Stomach (tissue), 19 donors: ENCODE measurements at places on chromosomes 3 and 15. TPM values are rescaled to one million over a fixed set of nuclear protein-coding genes. Genes with fewer than 3 reads are reported as not detected.

Gene STRIT1
- polyA plus RNA-seq: 1.4 TPM

Gene TM4SF18
- polyA plus RNA-seq: 1.2 TPM

Gene CYP1A1
- not detected for polyA plus RNA-seq

Gene CFAP100
- not detected for polyA plus RNA-seq

Gene CPNE9
- not detected for polyA plus RNA-seq

Gene LEKR1
- 0.44 TPM for polyA plus RNA-seq

Gene GP9
- not detected for polyA plus RNA-seq

Gene CSPG5
- polyA plus RNA-seq: not detected

Gene FSIP1
- 0.08 TPM for polyA plus RNA-seq

Gene HEG1
- polyA plus RNA-seq: 2.3 TPM

Gene DPH6
- polyA plus RNA-seq: 6.1 TPM

Gene PLSCR5
- not detected for polyA plus RNA-seq

Gene DZIP1L
- polyA plus RNA-seq: 0.61 TPM

Gene CCDC80
- 7.4 TPM for polyA plus RNA-seq

Gene GABRR3
- polyA plus RNA-seq: not detected

Gene SOX14
- not detected for polyA plus RNA-seq

Gene MUC13
- 1.6 TPM for polyA plus RNA-seq

DNA sequence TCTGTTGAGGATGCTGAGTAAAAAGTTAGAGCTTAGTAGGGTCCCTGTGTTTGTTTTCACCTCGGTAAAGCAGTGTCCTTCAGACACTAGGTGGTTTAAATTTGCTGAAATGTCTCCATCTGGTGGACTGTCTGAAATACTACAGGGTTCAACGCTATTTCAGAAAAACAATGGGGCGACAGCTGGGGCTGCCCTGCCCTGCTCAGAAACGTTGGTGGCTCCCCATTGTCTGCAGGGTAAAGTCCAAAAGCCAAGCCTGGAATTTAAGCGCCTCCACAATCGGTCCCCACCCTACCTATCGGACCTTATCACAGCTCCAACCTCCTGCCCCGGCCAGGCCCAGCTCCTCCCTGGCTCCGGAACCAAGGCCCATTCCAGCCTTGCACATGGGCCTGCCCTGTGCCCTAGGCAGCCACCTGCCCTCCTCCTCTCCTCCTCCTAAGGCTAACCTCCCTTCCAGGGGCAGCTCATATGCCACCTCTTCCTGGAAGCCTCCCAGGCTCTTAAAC, 4.3 kb upstream of the TSEN2 start:
- peak overlapping the region; percentile 66 for H3K27ac ChIP-seq
- H3K4me3 ChIP-seq: no peak overlapping the region
- H3K36me3 ChIP-seq: no peaks in the 10 kb centered on the region
- no peaks in the 10 kb centered on the region for H3K27me3 ChIP-seq
- DNase-seq: peak; percentile 90

DNA sequence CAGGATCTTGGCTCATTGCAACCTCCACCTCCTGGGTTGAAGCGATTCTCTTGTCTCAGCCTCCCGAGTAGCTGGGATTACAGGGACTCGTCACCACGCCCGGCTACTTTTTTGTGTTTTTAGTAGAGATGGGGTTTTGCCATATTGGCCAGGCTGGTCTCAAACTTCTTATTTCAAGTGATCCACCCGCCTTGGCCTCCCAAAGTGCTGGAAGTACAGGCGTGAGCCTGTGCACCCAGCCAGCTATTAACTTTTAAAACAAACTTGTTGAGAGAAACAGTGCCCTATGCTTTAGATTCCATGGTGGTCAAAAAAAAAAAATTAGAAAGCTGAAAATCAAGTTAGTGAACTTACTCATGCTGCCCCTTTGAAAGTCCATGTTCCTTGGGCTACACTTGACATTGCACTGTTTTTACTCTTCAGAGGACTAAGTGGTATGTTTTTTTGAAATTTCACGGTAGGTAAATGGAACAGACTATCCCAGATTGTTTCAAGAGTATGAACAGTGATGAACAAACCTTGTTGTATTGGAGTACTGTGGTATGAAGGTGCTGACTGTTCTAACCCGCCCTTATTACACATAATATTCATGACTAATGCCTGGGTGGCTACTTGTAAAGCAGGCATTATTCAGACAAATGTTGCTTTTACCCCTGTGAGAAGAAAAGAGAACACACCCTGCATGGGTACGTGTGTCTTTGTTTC, 206.9 kb downstream of the KLHL25 start:
- DNase-seq: peak; percentile 69
- H3K36me3 ChIP-seq: no peaks in the 10 kb centered on the region
- H3K4me3 ChIP-seq: no peak overlapping the region

- H3K4me3 ChIP-seq: no peak overlapping the region
- H3K36me3 ChIP-seq: no peaks in the 10 kb centered on the region
- peaks cover 41% of the 10 kb centered on the region for H3K4me1 ChIP-seq
- DNase-seq: no peak
- H3K27me3 ChIP-seq: no peaks in the 10 kb centered on the region
- H3K27ac ChIP-seq: peak overlapping the region; percentile 54
Measured at GRCh38 chr15:68299436-68299835, 21.9 kb downstream of the FEM1B start.

DNA sequence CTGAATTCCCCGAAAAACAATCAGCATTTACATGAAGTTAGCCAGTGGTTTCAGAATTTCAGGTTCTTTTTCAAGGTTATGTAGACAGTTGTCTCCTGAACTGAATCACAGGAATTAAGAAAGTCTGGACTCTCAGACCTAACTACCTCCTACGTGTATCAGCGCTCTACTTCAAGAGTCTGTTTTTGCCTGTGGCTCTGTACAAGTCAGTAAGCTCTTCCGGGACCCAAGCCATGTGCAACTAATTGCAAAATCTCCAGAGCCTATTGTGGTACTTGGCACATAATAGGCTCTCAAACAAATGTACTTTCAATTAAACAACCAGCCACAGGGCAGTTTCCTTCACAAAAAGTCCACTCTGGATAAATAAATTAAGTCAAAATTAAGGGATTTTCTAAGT, 414.2 kb downstream of the PDCD6IP start:
- no peak overlapping the region for H3K4me3 ChIP-seq
- no peaks in the 10 kb centered on the region for H3K36me3 ChIP-seq
- peak overlapping the region; percentile 82 for H3K27ac ChIP-seq
- peak; percentile 24 for DNase-seq
- H3K27me3 ChIP-seq: no peaks in the 10 kb centered on the region

DNA sequence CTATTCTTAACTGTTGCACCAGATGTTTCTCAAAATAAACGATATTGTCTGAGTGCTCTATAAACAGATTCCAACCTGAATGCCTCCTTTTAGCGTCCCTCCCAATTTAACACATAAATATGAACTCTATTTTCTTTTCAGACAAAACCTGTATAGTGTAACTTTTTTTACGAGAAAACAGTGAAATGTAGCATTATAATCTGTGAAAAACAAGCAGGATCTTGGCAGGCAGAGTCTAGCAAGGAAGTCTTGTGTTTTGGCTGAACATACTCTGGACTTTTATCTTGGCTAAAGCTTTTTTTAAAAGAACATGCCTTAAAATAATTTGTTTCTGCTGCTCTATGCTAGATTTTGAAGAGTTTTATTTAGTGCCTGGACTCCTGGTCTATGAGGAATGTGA, 150.5 kb downstream of the ROBO2 start:
- H3K4me1 ChIP-seq: no peaks in the 10 kb centered on the region
- peak; percentile 38 for DNase-seq
- no peak overlapping the region for H3K27ac ChIP-seq
- no peak overlapping the region for H3K4me3 ChIP-seq
- no peaks in the 10 kb centered on the region for H3K36me3 ChIP-seq

GRCh38 chr3:124582621-124583395, 147.4 kb upstream of the UMPS start:
- H3K4me3 ChIP-seq: no peak overlapping the region
- H3K27me3 ChIP-seq: no peaks in the 10 kb centered on the region
- H3K36me3 ChIP-seq: no peaks in the 10 kb centered on the region
- DNase-seq: no peak
- no peak overlapping the region for H3K27ac ChIP-seq
- H3K4me1 ChIP-seq: peaks cover 10% of the 10 kb centered on the region

GRCh38 chr15:48871542-48871941, 6.4 kb upstream of the EID1 start:
- peaks cover 11% of the 10 kb centered on the region for H3K27me3 ChIP-seq
- H3K4me1 ChIP-seq: no peaks in the 10 kb centered on the region
- H3K36me3 ChIP-seq: no peaks in the 10 kb centered on the region
- DNase-seq: no peak
- H3K4me3 ChIP-seq: no peak overlapping the region

GRCh38 chr3:109952924-109953323, 615.6 kb upstream of the DPPA4 start:
- H3K27ac ChIP-seq: no peak overlapping the region
- H3K4me1 ChIP-seq: no peaks in the 10 kb centered on the region
- no peak overlapping the region for H3K4me3 ChIP-seq
- no peaks in the 10 kb centered on the region for H3K36me3 ChIP-seq
- no peak for DNase-seq

DNA sequence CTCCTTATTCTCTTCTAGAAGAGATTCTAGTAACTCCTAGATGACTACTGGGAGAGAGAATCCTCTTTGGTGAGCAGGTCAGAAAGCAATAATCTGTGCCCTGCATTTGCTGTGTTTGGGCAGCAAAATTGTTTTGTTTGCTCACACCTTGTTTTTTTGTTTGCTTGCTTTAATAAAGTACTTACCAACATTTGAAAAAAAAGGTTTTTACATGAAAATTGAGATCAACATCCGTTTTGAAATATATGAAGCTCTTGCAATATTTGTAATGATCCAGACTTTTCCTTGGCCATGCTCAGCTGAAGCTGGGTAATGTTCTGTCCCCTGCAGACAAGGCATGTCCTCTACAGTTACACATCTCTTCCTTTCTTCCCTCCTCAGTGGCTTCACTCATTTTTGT, 62.2 kb downstream of the DIPK2A start:
- H3K27ac ChIP-seq: no peak overlapping the region
- no peak overlapping the region for H3K4me3 ChIP-seq
- H3K4me1 ChIP-seq: no peaks in the 10 kb centered on the region
- DNase-seq: no peak
- no peaks in the 10 kb centered on the region for H3K27me3 ChIP-seq
- no peaks in the 10 kb centered on the region for H3K36me3 ChIP-seq

GRCh38 chr3:152719264-152719663, 115.7 kb upstream of the P2RY1 start:
- no peaks in the 10 kb centered on the region for H3K36me3 ChIP-seq
- no peaks in the 10 kb centered on the region for H3K27me3 ChIP-seq
- DNase-seq: no peak
- H3K4me1 ChIP-seq: no peaks in the 10 kb centered on the region
- no peak overlapping the region for H3K4me3 ChIP-seq

DNA sequence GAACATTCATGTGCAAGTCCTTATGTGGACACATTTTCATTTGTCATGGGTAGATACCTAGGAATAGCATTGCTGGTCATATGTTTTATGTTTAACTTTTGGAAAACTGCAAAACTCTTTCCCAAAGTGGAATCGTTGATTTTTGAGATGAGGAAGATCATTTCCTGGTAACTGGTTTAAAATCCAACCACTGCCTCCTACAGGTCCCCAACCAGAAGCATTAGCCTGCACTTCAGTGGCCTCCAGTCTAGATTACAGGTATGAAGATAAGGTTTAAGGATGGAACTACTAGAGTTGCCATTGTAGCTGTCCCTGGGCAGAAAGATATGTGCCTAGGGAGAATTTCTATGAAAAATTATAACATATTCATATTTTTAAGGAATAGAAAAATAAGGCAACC, 48.7 kb upstream of the BHLHE40 start:
- DNase-seq: no peak
- no peaks in the 10 kb centered on the region for H3K27me3 ChIP-seq
- H3K4me3 ChIP-seq: no peak overlapping the region
- H3K27ac ChIP-seq: no peak overlapping the region
- H3K4me1 ChIP-seq: no peaks in the 10 kb centered on the region

DNA sequence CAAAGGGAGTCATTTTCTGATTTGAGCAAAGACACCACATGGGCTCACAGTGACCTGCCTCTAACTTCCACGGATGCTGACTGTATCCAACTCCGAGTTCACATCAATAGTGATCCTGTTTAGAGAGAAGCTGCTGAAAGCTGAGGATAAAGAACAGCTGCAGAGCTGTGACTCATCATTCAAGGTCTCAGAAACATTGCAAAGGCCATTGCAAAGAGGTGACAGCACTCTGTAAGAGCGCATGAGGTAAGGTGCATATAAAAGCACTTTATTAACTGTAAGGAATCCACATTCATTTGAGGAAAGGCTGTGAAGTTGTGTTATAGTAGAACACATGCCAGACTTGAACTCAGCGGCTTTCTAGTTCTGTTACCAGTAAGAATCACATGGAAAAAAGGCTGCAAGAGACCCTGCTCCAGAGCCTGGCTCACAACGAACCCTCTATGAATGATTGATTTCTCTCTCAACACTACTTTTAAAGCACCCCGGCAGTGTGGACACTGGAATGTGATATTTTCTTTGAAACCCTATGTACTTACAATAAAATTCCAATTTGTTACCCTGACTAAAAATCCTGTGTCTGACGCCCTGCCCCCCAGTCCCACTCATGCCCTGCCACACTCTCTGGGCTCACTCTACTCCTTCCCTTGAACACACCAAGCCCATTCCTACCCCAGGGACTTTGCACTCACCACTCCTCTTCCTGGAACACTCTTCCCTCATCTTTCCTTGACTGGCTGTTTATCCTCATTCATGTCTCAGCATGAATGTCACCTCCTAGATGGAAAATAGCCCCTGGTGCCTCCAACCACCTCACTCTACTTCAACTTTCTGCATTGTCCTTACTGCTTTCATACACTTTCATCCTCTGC, 111.2 kb downstream of the LSM3 start:
- H3K27ac ChIP-seq: no peak overlapping the region
- no peak for DNase-seq
- no peak overlapping the region for H3K4me3 ChIP-seq
- H3K4me1 ChIP-seq: peaks cover 9% of the 10 kb centered on the region
- no peaks in the 10 kb centered on the region for H3K27me3 ChIP-seq

- H3K27ac ChIP-seq: no peak overlapping the region
- H3K36me3 ChIP-seq: peaks cover 6% of the 10 kb centered on the region
- no peak overlapping the region for H3K4me3 ChIP-seq
- no peak for DNase-seq
Measured at GRCh38 chr15:42707873-42708544, 28.9 kb downstream of the CDAN1 start.

DNA sequence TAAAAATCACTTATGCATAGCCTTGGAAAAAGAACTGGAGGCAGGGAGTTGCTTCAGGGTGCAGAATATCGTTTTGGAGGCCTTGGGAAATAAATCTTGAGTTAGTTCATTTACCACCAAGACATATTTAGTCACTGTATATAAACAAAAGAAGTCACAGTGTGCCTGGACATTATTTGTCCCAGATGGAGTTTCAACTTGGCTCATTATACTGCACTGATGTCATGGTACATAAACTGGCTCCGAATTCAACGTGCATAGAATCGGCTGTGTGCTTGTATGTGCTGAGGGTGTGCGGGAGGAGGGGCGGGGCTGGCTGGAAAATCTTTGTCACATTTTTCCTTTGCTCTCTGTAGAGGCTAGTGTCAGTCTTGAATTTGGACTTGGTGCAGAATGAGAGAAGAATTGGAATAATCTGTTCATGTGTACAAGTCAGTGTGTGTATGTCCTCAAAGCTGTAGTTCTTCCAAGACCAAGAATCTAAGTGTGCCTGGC, 86.6 kb downstream of the FNDC3B start:
- H3K27me3 ChIP-seq: no peaks in the 10 kb centered on the region
- peaks cover 60% of the 10 kb centered on the region for H3K4me1 ChIP-seq
- no peaks in the 10 kb centered on the region for H3K36me3 ChIP-seq
- H3K4me3 ChIP-seq: no peak overlapping the region

GRCh38 chr15:99095626-99096025, 9.3 kb upstream of the SYNM start:
- H3K36me3 ChIP-seq: no peaks in the 10 kb centered on the region
- H3K4me3 ChIP-seq: no peak overlapping the region
- no peak for DNase-seq
- H3K4me1 ChIP-seq: peaks cover 6% of the 10 kb centered on the region

- H3K4me3 ChIP-seq: no peak overlapping the region
- H3K36me3 ChIP-seq: no peaks in the 10 kb centered on the region
- DNase-seq: peak; percentile 68
- H3K4me1 ChIP-seq: peaks cover 45% of the 10 kb centered on the region
Measured at GRCh38 chr3:124878561-124879336, 8.4 kb downstream of the ITGB5 start.
